RPMI7951 (cell line): ENCODE measurements at places on chromosomes 4 and X. TPM values are rescaled to one million over a fixed set of nuclear protein-coding genes. Genes with fewer than 3 reads are reported as not detected.

GRCh38 chrX:153460826-153461225 is 9.6 kb downstream of the HAUS7 start:
- DNase-seq, result peak; percentile 17

- peak; percentile 55 for DNase-seq
These were observed 109.1 kb downstream of the GPAT3 start for GRCh38 chr4:83644677-83645659.

DNA sequence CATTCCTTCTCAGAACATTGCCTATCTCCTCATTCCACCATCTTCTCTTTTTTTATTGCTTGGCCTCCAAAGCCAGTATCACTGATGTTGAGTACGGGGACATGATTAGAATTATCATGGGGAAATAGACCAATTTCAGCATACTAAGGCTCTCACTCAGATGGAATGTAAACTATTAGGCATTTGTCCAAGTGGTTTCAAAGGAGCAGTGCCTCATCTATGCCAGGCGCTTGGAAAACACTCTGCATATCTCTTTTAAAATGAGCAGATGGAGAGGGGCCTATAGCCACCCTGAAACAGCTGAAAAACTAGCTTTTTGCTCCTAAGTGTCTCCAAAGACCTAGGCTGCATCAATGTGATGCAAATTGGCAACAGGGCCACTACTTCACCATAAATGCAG is 150.8 kb upstream of the DIPK2B start:
- peak; percentile 80 for DNase-seq

Gene GAGE1
- total RNA-seq, result 0.20 and 0.96 TPM in 2 replicates

- no peak for DNase-seq
These were observed 981.9 kb upstream of the TENM3 start for GRCh38 chr4:181261279-181261678.

Gene STBD1
- 10.1 and 12.0 TPM in 2 replicates for total RNA-seq

DNA sequence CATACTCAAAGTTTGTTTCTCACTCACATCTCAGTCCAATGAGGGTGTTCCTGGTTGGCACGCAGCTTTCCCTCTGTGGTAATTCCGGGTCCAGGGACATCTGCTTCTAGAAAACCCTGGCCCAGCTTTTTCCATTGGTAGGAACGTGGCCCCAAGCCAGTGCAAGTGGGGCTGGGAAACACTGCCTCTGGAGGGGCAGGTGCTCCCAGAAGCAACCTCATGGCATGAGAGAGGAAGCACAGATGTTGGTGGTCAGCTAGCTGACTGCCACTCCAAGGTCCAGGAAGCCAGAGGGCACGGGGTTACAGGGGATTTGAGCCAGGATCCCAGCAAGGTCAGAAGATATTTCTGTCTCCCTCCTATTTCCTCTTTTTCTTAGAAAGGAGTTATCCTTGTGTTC is 47.5 kb downstream of the DCTD start:
- no peak for DNase-seq

Gene IL9R
- 0.10 and 0.12 TPM in 2 replicates for total RNA-seq

DNA sequence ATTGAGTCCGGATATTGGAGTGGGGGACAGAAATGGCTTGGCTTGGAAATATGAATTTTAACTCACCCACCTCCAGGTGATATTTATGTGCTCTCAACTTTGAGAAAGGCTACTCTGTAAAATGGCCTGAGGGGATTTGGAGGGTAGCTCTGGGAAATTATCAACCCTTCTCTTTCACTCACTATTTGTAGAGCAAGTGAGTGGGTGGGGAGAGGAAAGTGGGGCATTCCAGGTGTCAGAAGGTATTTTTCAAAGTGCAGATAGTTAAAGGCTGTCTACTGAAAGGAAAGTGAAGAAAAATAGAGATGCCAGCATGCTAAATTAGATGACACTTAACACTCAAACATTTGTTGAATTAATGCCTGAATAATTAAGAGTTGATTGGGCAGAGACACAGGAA is 44.1 kb downstream of the TMEM164 start:
- DNase-seq, result no peak

Gene CD38
- total RNA-seq, result 0.10 and 0.12 TPM in 2 replicates

- no peak for DNase-seq
These were observed 1825.1 kb upstream of the IGFBP7 start for GRCh38 chr4:58935332-58935731.

DNA sequence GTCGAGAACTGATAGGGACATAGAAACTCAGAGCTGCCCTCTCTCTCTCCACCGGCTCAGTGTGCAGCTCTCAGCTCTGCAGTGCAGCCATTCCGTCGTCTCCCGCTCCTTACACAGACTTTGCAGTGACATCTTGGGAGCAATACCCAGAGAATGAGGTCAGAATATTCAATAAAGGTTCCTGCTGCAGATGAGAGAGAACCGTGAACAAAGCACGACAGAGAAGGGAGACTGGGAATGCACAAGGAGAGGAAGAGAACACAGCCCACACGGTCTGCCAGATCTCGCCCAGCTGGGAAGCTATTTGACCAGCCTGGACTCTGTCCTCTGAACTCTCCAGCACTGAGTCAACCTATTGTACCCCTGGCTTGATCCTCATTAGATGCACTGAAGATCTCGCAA is 118.0 kb upstream of the PPARGC1A start:
- DNase-seq, result no peak

DNA sequence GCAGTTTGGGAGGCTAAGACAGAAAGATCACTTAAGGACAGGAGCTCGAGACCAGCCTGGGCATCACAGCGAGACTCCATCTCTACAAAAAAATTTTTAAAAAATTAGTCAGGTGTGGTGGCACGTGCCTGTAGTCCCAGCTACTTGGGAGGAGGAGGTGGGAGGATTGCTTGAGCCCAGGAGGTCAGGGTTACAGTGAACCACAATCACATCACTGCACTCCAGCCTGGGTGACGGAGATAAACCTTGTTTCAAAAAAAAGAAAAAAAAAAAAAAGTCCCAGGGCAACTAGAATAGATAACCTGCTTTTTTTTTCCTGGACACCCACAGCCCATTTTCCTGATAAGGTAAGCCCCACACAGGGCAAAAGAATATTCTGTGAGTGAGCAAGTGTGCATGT is 96.3 kb downstream of the C4orf51 start:
- DNase-seq, result no peak

DNA sequence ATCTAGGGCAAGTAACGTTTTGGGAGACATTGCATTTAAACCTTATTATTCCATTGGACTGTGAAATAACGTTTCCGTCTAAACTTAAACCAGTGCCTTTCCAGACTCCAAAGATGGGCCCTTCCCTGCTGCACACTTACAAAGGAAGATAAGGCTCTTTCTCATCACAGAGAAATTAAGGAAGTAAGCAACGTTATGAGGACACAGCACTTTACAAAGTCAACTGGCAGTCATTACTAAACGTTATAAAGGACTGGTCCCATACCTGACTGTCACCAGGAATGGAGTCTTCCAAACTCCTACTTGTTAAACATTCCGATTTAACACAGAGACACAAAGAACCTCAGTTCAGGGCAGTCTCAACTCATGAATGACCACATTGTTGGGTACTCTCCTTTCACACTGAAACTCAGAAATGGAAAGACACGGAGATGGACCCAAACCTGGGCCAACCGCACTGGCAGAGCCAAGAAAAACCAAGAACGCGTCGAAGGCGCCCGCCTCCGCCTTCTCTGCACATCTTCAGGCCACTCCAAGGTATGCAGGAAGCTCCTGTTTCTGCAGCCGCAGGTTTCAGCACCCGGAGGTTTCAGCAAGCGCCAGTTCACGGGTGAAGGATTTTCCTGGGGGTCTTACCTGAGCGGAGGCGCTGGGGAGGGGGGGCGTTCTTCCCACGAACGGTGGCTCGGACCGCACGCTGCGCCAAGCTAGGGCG is 670 bp downstream of the PAPSS1 start:
- peak; percentile 35 for DNase-seq

Gene CLTRN
- total RNA-seq, result 0.12 and 0.20 TPM in 2 replicates

Gene CENPI
- 27.9 and 32.8 TPM in 2 replicates for total RNA-seq

Gene SPP1
- 2.6 and 3.1 TPM in 2 replicates for total RNA-seq

DNA sequence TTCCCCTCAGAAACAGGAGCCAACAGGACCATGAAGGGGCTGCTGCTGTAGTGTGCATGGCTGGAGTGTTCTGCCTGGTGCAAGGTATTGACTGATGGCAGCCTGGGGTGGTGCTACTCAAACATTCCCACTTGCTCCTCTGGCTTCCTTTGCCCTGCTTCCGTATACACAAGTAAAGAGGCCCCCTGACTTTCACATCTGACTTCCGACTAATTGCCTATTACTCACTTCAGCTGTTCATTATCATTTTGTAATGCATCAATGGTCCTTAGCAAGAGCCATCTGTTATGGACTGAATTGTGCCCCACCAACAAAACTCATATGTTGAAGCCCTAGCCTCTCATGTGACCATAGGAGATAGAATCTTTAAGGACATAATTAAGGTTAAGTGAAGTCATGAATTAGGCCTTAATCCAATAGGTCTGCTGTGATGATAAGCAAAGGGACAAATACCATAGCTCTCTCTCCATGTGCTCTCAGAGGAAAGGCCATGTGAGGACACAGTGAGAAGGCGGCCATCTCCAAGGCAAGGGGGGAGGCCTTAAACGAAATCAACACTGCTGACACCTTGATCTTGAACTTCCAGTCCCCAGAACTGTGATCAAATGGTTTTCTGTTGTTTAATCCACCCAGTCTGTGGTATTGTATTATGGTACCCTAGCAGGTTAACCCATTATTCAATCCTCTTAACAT is 122.5 kb upstream of the CLNK start:
- DNase-seq, result no peak

Gene PCSK1N
- total RNA-seq, result 0.36 and 0.59 TPM in 2 replicates

Gene FAM156B
- 26.6 and 28.0 TPM in 2 replicates for total RNA-seq

GRCh38 chrX:113804819-113805218 is 779.1 kb upstream of the HTR2C start:
- DNase-seq, result no peak

DNA sequence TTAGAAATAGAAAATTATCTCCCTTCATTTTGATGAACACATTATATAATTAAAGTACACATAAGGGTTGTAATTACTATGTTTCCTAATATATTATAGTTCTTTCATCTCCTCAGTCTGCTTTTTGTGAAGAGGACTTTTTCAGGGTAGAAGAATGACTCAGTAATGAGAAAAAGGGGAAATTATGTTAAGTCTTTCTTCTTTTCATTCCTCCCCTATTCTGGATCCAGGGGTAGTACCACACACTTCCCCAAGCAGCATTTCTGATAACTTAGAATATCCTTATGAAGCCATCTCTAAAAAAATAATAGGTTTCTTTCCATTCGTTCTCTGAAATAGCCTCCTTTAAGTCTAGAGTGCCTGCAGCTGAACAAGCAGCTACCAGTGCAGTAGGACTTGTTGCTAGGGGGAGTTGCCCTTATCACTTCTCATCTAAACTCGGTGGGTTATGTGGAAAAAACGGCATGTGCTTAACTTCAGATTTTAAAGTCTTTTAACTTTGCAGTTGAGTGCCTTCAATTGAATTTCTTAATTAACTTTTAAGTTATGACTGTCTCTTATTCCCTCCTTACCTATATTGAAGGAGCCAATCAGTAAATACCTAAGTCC is 184.8 kb downstream of the ARHGAP24 start:
- no peak for DNase-seq

GRCh38 chr4:66429276-66429675 is 759.0 kb upstream of the EPHA5 start:
- DNase-seq, result peak; percentile 16

- DNase-seq, result no peak
These were observed 6.3 kb upstream of the ARHGEF38 start for GRCh38 chr4:105546086-105546485.

DNA sequence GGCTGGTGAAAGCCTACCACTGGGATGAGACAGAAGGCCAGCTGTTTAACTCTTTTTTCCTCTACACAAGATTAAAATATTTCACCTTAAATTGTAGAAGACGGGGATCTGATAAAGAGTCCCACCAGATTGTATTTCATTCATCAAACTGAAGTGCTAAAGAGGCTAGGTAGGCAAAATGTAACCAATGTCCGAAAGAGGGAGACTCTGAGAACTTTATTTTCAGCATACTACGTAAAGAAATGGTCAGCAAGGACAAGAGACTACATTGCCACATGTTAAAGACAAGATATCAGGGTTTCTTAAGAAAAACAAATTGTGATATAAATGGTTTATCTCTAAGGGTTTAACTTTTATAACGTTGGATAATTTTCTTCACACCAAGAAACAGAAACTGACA is 71.6 kb upstream of the INPP4B start:
- DNase-seq, result no peak

GRCh38 chr4:38128478-38129459 is 168.6 kb downstream of the PTTG2 start:
- DNase-seq, result peak; percentile 45

GRCh38 chr4:110071466-110071865 is 126.9 kb downstream of the ELOVL6 start:
- no peak for DNase-seq

DNA sequence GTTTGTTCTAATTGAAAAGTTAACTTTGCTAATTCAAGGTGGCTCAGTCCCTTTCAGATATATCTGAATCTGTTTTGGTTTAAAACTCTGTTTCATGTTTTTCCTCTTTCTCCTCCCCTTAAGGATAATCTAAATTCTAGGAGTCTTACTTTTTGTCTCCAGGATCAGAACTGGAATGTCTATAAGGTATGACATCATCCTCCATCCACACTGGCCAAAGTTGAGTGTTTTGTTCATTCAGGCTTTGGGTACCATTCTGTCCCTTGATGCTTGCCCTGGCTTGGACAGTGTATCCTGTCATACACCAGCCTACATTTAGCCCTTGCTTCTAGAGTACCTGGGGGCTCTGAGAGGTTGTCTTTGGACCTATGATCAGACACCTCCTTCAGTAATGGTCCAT is 56.8 kb upstream of the ANTXR2 start:
- DNase-seq, result no peak

Gene SRPK3
- 0.12 and 1.1 TPM in 2 replicates for total RNA-seq

DNA sequence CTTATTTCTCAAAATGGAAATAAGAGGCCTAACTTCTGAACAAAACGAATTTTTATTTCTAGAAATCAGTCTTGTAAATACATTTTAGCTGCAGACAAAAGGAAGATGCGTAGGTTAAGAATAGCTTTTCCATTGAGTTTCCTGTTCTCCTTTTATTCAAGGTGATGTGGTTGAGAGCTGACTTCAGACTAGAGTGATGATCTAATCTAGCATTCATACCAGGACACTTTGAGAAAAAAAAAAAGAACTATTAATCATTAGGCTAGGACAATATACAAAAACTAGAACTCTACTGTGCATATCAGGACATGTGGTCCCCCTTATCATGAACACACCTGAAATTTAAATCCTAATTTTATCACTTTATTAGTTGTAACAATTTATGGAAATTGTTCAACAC is 884.5 kb upstream of the EPHA5 start:
- DNase-seq, result peak; percentile 28

Gene AP1S2
- 160 TPM in 2 replicates for total RNA-seq

Gene SLC9A7
- total RNA-seq, result 19.6 and 28.8 TPM in 2 replicates

Gene GAR1
- total RNA-seq, result 6.7 and 7.8 TPM in 2 replicates

- DNase-seq, result no peak
These were observed 59.7 kb downstream of the TNIP2 start for GRCh38 chr4:2696423-2696822.

DNA sequence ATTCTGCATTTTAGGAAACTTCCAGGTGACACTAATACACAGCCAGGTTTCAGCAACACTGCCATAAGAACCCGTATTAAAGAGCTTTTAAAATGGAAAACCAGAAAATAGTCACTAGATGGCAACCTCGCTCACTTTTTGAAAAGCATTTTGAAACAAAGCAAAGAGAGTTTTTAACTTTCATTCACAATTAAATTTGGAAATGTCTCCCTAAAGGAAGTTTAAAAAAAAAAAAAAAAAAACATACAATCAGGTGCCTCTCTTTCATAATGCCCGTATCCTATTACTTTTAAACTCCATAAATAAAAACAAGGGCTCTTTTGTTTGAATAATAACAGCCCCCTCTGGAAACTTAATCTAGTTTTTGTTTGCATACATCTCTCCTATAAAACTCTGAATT is 20.3 kb downstream of the MEPE start:
- DNase-seq, result peak; percentile 34

- peak; percentile 96 for DNase-seq
These were observed 163.3 kb upstream of the PRDX4 start for GRCh38 chrX:23503835-23504539.

Gene TSPAN7
- total RNA-seq, result 0.12 TPM in 1 of 2 replicates, not detected in the other
